GM23248 (cell line): ENCODE measurements at places on chromosomes 1 and 21. TPM values are rescaled to one million over a fixed set of nuclear protein-coding genes. Genes with fewer than 3 reads are reported as not detected.

- no peaks in the 10 kb centered on the region for H3K27me3 ChIP-seq
- H3K36me3 ChIP-seq, result no peaks in the 10 kb centered on the region
- peaks cover 51% of the 10 kb centered on the region for H3K4me1 ChIP-seq
- peak; percentile 87 for DNase-seq
These were observed 56.0 kb upstream of the RAP1A start for GRCh38 chr1:111563619-111564018.

Gene PGLYRP4
- polyA plus RNA-seq, result not detected in 2 replicates

DNA sequence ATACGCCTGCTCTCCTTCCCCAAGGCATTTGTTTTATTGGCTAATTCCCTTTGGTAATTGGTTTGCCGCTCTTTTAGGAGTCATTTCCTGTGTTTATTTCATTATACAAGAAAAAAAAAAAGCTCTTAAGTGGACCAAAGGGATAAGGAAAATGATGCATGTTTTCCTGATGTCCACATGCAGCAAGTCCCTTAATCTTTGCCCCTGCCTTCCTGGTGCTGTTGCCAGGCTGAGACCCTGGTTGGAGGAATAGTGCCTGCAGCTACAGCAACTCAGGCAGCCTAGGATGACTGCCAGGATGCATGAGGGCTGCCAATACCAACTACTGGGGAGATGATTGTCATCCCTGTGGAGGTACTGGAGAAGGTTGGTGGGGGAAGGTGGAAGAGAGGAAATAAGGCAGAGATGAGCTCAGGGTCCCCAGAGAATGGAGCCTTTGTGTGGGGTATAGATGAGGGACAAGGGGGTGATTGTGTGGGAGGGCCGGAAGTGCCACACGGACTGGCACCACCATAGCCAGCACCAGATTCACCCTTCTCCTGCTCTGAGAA is 6.1 kb upstream of the GATAD2B start:
- no peak overlapping the region for H3K4me3 ChIP-seq
- no peak overlapping the region for H3K27ac ChIP-seq
- no peaks in the 10 kb centered on the region for H3K27me3 ChIP-seq

Gene EYA3
- 8.6 and 9.1 TPM in 2 replicates for polyA plus RNA-seq

Gene GBP6
- not detected in 2 replicates for polyA plus RNA-seq

Gene SOX13
- polyA plus RNA-seq, result 3.0 and 3.1 TPM in 2 replicates

GRCh38 chr1:47785118-47785517 is 212.1 kb downstream of the TRABD2B start:
- no peak for DNase-seq
- H3K27me3 ChIP-seq, result peaks cover 4% of the 10 kb centered on the region; the same call in 1 of the 2 replicates
- H3K36me3 ChIP-seq, result no peaks in the 10 kb centered on the region
- no peak overlapping the region for H3K4me3 ChIP-seq

Gene ALPL
- polyA plus RNA-seq, result 0.35 and 0.95 TPM in 2 replicates

Gene TLCD4
- polyA plus RNA-seq, result 0.08 TPM in 1 of 2 replicates, not detected in the other

Gene OPRD1
- polyA plus RNA-seq, result not detected in 2 replicates

DNA sequence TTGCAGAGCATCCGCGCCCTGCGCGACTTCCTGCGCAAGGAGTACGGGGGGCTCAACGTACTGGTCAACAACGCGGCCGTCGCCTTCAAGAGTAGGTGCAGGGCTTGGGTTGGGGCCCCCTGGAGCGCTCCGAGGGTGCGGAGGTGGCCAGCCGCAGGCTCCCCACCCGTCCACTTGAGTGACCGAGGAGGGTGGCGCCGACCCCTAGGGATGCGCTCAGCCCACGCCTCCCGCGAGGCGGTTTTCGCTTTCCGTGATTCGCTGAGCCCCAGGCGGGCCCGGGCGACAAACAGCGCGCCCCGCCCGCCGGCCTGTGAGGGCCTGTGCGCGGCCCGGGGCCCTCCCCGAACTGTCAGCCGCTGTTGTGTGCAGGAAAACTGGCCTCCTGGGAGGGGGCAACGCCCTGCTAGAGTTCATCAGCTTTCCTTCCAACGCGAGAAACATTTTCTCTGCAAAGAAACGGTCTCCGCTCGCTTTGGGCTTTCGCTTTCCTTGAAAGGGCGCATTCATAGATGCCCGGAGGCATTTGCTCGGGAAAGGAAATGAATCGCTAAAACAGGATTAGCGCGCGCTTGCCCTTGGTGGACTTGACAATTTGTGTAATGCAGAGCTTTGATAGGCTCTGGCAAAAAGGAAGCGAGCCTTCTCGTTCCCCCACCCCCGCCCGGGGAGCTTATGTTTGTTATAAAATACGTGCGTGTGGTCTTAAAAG is 668 bp downstream of the CBR3 start:
- peaks cover 11% of the 10 kb centered on the region for H3K4me1 ChIP-seq
- peak overlapping the region; percentile 83 for H3K4me3 ChIP-seq
- DNase-seq, result peak; percentile 89
- no peaks in the 10 kb centered on the region for H3K27me3 ChIP-seq
- H3K36me3 ChIP-seq, result no peaks in the 10 kb centered on the region

DNA sequence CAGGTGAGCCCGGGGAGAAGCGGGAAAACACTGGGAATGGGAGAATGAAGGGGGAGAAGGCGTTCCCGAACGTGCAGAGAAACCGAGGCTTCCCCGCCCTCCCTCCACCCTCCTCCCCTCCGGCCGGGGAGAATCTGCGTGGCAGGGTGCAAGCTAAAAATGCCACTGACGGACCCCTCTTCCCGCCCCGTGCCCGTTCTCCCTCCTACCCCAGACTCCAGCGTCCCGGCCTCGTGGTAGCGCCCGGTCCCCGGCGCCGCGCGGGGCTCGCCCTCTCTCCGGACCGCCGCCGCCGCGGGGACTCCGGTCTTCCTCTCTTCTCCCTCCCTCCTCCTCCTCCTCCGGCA is 81.6 kb upstream of the AK4 start:
- DNase-seq, result no peak
- H3K4me1 ChIP-seq, result peaks cover 15% of the 10 kb centered on the region; the same call in 1 of the 2 replicates
- H3K4me3 ChIP-seq, result peak overlapping the region; percentile 84
- H3K27me3 ChIP-seq, result no peaks in the 10 kb centered on the region
- H3K27ac ChIP-seq, result peak overlapping the region; percentile 68

GRCh38 chr1:50415235-50416149 is 7.8 kb downstream of the DMRTA2 start:
- H3K36me3 ChIP-seq, result no peaks in the 10 kb centered on the region
- H3K27ac ChIP-seq, result no peak overlapping the region
- H3K4me1 ChIP-seq, result no peaks in the 10 kb centered on the region

GRCh38 chr1:192858456-192858855 is 49.6 kb downstream of the RGS2 start:
- no peak overlapping the region for H3K27ac ChIP-seq
- no peak for DNase-seq
- no peaks in the 10 kb centered on the region for H3K36me3 ChIP-seq
- H3K4me3 ChIP-seq, result no peak overlapping the region
- no peaks in the 10 kb centered on the region for H3K27me3 ChIP-seq
- H3K4me1 ChIP-seq, result no peaks in the 10 kb centered on the region

GRCh38 chr1:101241485-101242225 is 4.8 kb downstream of the S1PR1 start:
- no peaks in the 10 kb centered on the region for H3K4me1 ChIP-seq
- peaks cover 12% of the 10 kb centered on the region for H3K36me3 ChIP-seq
- H3K27me3 ChIP-seq, result no peaks in the 10 kb centered on the region
- no peak overlapping the region for H3K27ac ChIP-seq
- DNase-seq, result no peak
- H3K4me3 ChIP-seq, result no peak overlapping the region

- H3K36me3 ChIP-seq, result no peaks in the 10 kb centered on the region
- H3K4me1 ChIP-seq, result peaks cover 35% of the 10 kb centered on the region
- H3K27me3 ChIP-seq, result no peaks in the 10 kb centered on the region
These were observed 5.6 kb upstream of the POFUT2 start for GRCh38 chr21:45293220-45293725.

Gene KRTAP12-2
- polyA plus RNA-seq, result not detected in 2 replicates

DNA sequence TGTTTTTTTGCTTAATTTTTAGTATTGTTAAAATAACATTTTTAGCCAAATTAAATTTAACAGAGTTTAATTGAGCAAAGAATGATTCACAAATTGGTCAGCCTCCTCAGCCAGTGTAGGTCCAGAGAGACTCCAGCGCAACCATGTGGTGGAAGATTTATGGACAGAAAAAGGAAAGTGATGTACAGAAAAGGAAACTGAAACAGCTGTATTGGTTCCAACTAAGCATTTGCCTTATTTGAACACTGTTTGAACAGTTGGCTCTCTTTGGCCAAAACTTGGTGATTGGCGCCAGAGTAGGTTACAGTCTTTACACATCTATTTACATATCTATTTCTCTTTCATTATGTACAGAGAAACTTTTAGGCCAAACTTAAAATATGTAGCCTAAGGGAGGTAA is 19.4 kb downstream of the RPS6KC1 start:
- peak; percentile 80 for DNase-seq
- peak overlapping the region; percentile 56 for H3K4me3 ChIP-seq
- H3K27me3 ChIP-seq, result no peaks in the 10 kb centered on the region
- H3K4me1 ChIP-seq, result peaks cover 10% of the 10 kb centered on the region
- peak overlapping the region; percentile 55 for H3K27ac ChIP-seq
- 0 out of 2 replicates have a peak, but pooled peaks cover 3% of the 10 kb centered on the region for H3K36me3 ChIP-seq

Gene FAM167B
- polyA plus RNA-seq, result 5.0 and 5.1 TPM in 2 replicates

GRCh38 chr1:20660363-20660762 is 806 bp downstream of the DDOST start:
- peak overlapping the region; percentile 79 for H3K4me3 ChIP-seq
- no peak overlapping the region for H3K27ac ChIP-seq
- DNase-seq, result peak; percentile 28

DNA sequence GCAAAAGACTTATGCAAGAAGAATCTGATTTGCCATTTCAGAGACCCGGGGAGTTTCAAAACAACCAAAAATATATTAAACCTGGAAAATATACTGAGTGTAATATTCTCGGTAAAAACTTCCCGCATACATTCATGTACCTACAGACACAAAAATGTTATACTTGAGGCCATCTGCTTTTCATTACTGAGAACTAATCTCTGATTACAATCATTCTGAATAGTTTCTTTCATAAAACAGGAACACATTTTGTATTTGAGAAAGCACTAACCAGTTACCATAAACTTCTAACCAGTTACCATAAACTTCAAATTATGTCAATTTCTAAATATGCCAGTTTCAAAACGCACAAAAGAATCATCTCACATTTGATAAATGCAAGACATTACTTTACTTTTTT is 7.8 kb downstream of the ZNHIT6 start:
- H3K36me3 ChIP-seq, result peaks cover 33% of the 10 kb centered on the region
- no peak overlapping the region for H3K4me3 ChIP-seq
- no peak overlapping the region for H3K27ac ChIP-seq
- DNase-seq, result no peak

Gene SH2D5
- polyA plus RNA-seq, result 0.43 and 1.1 TPM in 2 replicates

GRCh38 chr1:2891923-2892448 is 90.5 kb upstream of the TTC34 start:
- H3K4me3 ChIP-seq, result no peak overlapping the region
- no peak overlapping the region for H3K27ac ChIP-seq
- H3K4me1 ChIP-seq, result no peaks in the 10 kb centered on the region
- H3K36me3 ChIP-seq, result no peaks in the 10 kb centered on the region
- DNase-seq, result no peak

Gene CADM3
- polyA plus RNA-seq, result 0.14 TPM in 1 of 2 replicates, not detected in the other

DNA sequence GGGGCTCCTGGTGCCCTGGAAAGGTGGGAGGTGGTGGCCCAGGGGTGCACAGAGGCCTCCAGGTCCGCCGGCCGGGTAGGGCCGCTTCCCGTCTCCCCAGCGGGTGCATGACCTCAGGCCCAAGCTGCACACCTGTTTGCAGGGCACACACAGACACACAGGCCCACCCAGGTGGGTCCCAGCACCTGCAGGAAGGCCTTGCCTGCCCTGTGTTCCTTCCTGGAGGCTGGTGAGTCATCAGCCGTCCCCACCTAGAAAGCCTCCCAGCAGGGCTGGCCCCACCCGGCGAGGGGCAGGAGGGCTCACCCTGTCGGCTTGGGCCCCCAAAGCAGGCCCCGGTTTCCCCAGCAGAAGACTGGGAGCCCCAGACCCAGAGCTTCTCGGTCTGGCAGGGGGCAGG is 23.6 kb upstream of the TTLL10 start:
- no peaks in the 10 kb centered on the region for H3K36me3 ChIP-seq
- no peaks in the 10 kb centered on the region for H3K27me3 ChIP-seq
- no peak overlapping the region for H3K27ac ChIP-seq
- H3K4me3 ChIP-seq, result no peak overlapping the region

DNA sequence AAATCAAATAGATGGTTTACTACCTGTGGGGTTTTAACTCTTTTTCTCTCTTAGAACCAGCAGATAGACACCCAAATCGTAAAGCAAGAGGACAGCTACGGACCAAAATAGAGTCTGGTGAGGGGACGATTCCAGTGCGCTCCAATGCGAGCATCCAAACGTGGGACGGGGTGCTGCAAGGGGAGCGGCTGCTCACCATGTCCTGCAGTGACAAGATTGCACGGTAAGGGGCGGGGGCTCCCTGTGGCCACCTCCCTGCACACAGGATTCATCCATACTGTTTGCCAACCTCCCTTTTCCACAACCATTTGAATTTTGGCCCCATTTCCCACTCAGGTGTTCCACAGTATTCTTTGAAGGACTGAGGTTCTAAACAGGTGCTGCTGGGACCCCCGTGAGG is 102.8 kb downstream of the POFUT2 start:
- no peak for DNase-seq
- peaks cover 71% of the 10 kb centered on the region for H3K36me3 ChIP-seq
- H3K27ac ChIP-seq, result no peak overlapping the region
- no peaks in the 10 kb centered on the region for H3K27me3 ChIP-seq
- no peak overlapping the region for H3K4me3 ChIP-seq

Gene DIPK1A
- polyA plus RNA-seq, result 49.6 and 51.6 TPM in 2 replicates

Gene SYPL2
- polyA plus RNA-seq, result 0.38 and 0.60 TPM in 2 replicates

DNA sequence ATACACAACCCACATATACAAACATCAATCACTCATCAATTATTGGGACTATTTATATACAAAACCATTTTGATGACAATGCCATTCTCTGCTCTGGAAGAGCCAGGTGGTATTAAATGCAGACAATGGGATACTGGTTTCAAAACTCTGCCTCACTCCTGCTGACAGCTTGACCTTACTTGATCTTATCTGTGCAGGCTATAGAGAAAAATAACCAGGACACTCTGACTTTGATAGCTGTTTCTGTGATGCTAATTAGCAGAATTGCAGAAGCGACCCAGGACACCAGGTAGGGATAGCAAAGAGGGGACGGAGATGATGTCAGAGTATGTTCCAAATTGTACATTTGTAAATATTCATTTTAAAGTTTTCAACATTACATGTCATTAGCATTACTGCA is 89.5 kb downstream of the OLFM3 start:
- H3K27me3 ChIP-seq, result no peaks in the 10 kb centered on the region
- no peaks in the 10 kb centered on the region for H3K4me1 ChIP-seq
- no peak overlapping the region for H3K27ac ChIP-seq
- no peak for DNase-seq
- H3K36me3 ChIP-seq, result no peaks in the 10 kb centered on the region

- H3K4me1 ChIP-seq, result no peaks in the 10 kb centered on the region
- H3K4me3 ChIP-seq, result no peak overlapping the region
- no peaks in the 10 kb centered on the region for H3K36me3 ChIP-seq
- H3K27ac ChIP-seq, result no peak overlapping the region
- no peaks in the 10 kb centered on the region; the same call in none of the 2 replicates for H3K27me3 ChIP-seq
These were observed 65.5 kb downstream of the DMRTB1 start for GRCh38 chr1:53524428-53525375.
